ENCODE measurements at places on chromosomes 11 and 22.

GRCh38 chr11:94924171-94924572, 49.2 kb downstream of the CWC15 start:
- DNase-seq = no peak

DNA sequence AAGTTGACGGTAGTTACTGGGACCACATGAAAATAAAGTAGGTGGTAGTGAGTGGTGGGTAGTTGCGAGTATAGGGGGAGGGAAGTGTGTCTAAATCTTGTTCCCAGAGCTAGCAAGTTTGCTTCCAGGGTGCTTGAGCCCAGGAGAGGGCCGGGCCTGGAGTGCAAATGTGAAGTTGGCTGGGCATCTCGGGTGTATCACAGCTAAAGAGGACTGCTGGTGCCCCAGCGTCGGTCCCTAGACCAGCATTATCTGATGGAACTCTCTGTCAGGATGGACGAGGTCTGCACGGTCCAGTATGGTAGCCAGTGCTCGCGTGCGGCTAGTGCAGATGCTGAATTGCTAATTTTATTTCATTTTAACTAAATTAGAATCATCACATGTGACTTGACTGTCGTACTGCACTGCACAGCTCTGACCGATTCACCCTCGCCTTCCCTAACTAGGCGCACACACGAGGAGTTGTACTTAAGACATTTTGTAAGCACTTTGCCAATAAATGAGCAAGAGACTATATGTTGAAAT, 75.4 kb downstream of the ARHGAP8 start:
- DNase-seq = no peak

DNA sequence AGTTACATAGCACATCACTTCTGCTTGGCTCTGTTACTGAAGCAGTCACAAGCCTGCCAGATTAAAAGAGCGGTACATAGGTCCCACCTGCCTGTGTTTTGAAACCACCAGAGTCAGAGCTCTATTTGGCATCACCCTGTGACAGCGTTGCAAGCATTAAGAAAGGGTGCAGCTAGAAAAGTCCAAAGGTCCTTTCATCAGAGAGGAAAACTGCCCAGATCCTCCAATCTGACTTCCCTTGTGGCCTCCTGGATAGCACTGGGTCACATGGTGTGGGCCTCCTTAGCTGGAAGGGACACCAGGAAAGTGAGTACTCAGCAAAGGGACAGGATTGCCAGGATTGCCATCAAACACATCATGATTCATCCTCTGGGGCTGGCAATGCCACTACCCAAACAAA, 22.9 kb downstream of the STX3 start:
- DNase-seq = no peak

- no peak for DNase-seq
Measured at GRCh38 chr11:77287615-77288273, 13.7 kb downstream of the GDPD4 start.

DNA sequence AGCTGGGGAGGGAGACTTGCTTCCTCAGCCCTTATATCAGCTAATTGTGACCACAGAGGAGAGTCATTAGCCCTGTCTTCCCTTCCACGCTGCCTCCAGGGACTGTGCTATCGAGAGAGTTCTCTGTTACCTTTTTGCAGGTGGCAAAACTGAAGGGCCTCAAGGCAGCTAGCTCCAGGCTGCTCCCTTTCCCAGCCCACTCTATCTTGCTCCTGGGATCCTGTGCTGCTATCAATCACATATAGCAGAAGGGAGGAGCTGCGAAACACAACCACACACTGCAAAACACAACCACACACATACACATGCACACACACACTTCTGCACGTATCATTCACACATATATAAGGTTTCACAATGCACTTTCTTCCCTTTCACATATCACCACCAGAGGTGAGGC, 205.3 kb upstream of the MTNR1B start:
- no peak for DNase-seq

DNA sequence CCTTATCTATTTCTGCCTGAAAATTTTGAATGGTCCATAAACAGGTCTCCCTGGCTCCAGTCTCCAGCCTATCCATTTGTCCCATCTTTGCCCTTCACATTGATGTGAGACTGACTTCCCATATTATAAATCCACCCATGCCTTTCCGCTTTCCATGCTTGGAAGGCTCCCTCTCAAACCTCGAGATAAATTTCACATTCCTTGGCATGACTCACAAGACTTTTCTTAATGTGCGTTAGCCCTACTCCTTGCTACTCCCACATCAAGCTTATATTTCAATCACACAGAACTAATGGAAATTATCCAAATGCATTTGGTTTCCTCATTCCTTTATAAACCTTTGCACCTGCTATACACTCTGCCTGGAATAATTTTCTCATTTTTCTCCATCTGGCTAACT, 163.7 kb upstream of the NTM start:
- no peak for DNase-seq

DNA sequence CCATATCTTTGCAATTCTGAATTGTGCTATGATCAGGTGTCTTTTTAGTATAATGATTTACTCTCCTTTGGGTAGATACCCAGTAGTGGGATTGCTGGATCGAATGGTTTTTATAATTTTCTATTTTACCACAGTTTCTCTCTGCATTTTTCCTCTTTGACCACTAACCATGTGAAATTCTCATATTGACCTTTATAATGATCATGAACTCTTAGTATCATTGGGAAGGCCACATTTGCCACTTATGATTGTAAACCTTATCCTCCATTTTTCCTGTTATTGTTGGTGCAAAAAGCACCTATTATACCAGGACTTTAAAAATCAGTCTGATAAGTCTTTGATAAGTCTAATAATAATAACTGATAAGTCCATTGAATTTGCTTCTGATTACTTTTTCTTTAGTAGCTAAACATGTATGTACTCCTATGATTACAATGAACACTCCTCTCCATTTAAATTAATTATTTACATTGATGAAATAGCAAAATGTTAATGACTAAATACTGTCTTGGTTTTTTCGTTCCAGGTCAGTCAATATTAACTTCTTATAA, 9.6 kb downstream of the NEAT1 start:
- no peak for DNase-seq

DNA sequence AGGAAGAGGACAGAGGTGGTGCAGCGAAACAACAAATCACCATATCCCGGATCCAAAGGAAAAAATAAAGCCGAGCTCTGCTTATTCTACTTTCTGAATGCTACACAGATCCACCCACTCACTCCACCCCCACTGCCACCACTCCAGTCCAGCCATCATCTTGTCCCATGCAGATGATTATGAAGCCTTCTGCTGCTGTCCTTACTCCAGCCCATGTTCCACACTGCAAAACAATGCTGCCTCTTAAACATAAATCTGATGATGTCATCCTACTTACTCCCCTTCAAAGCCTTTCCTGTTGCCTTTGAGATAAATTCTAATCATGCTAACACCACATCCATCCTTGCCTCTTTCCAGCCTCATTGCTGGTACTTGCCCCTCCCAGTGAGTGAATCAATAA, 6.5 kb upstream of the DRD2 start:
- DNase-seq = no peak

- no peak for DNase-seq
Measured at GRCh38 chr22:35684732-35685131, 32.9 kb upstream of the APOL5 start.

DNA sequence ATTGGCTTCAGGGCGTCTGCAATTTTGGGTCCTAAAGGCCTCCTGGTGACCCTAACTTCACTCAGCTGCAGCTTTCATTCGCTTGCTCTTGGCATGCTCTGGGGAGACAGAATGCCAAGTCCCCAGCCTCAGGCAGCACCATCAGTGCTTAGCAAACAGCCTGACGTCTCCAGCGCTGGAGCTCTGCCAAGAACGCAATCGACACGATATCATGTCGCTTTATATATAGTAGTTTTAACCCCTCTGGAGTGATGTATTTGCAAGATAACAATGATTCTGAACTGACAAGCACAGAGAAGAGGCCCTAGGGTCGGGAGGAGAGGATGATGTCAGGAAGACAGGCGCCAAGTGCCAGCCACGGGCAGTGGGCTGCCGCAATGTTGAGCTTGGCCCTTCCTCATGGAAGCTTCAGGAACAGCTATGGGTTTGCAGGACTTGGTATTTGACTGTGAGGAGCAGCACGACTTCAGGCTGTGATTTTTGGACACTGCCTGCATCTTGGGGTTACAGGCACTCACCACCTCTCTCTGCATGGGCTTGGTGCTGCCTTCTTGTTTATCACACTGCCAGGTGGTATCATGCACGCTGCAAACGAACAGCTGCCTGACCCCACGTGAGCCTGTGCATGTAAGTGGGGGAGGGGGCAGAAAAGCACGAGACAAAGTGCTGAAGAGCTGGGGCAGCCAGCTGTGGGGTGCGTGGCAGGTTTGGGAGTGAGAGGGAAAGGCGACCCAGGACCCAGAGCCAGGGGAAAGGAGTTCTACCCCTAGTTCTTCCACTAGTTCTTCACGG, 26.1 kb downstream of the B3GAT1 start:
- no peak for DNase-seq

GRCh38 chr11:134538742-134539141, 126.7 kb upstream of the B3GAT1 start:
- DNase-seq = no peak

GRCh38 chr11:20238712-20239111, 78.4 kb upstream of the DBX1 start:
- no peak for DNase-seq

DNA sequence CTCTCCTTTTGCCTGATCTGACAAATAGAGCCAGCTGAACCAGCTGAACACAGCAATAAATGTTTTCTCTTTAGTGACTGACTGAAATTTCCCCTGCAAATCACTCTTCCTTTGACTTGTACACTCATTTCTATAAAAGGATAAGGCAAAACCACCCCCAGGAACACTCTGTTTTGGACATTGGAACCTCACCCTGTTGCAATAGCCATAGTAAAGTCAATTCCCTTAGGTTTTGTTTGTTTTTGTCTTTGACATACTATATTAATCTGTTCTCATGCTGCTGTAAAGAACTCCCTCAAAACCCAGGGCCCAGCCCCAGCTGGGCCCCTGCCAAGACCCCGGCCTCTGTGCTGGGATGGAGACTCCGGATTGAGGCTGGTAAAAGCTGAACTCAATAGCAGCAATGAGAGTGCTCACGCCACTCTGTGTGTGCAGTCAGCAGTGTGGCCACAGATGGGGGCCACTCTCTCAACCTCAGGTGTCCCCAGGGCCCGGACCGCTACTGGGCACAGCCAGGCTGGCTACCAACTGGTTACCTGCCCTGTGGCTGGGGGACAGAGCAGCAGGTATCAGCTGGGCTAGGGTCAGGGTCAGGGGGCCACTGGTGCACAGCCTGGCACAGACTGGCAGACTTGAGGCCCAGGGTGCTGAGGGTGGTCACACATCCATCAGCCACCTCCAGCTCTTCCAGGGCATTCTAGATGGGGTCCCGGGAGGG, 597.4 kb downstream of the LUZP2 start:
- DNase-seq = no peak

DNA sequence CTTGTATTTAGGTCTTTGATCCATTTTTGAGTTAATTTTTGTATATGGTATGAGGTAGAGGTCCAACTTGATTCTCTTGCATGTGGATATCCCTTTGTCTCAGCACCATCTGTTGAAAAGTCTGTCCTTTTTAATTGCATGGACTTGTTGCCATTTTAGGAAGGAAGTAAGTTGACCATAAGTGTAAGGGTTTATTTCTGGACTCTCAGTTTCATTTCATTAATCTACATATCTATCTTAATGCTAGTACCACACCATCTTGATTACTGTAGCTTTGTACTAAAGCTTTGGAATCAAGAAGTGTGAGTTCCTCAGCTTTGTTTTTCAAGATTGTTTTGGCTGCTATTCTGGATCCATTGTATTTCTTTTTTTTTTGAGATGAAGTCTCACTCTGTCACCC, 31.4 kb downstream of the CBL start:
- DNase-seq = no peak

- peak; percentile 65 for DNase-seq
Measured at GRCh38 chr22:37162221-37163095, 12.7 kb upstream of the IL2RB start.

GRCh38 chr11:95301474-95301873, 70.5 kb upstream of the SESN3 start:
- no peak for DNase-seq

- no peak for DNase-seq
Measured at GRCh38 chr22:48838846-48839730, 988.6 kb downstream of the BRD1 start.

GRCh38 chr11:120134931-120135228, 3.0 kb downstream of the TRIM29 start:
- DNase-seq = no peak

DNA sequence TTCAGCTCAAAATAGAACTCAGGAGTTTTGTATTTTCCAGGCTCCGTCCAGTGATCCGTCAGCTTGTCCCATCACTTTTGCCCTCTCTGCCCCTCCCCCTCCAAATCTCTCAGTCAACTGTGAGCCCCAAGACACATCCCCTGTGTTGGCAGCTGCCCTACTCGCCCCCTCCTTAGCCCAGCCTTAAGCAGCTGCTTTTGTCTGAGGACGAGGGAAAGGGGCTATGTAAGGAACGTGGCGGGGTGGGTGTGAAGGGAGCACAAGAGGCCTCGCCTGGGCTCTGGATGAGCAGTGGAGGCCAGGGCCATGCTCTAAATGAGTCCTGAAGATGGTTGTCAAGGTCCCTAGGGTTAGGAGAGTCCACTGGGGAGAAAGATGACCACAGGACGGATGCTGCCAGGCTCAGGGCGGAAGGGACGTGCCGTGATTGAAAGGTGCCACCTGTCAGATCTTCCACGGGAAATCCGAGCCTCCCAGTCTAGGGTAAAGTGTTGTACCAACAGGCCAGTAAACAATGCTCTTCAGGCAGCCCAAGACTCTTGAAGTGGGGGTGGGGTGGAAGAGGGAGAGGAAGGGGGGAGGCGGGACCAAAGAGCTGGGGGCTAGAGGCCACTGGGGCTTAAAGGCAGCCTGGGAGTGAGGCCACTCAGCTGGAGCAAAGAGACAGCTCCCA, at the start of gene SMTNL1:
TSS of gene SMTNL1 (plus strand) at position 649 of the 673 bp plus-strand sequence. CDS start 5,048 bp downstream, outside the sequence.
- DNase-seq = no peak

- DNase-seq = no peak
Measured at GRCh38 chr11:134638796-134639430, 226.9 kb upstream of the B3GAT1 start.

- DNase-seq = no peak
Measured at GRCh38 chr11:78040691-78041379, 17.8 kb upstream of the KCTD14 start.

DNA sequence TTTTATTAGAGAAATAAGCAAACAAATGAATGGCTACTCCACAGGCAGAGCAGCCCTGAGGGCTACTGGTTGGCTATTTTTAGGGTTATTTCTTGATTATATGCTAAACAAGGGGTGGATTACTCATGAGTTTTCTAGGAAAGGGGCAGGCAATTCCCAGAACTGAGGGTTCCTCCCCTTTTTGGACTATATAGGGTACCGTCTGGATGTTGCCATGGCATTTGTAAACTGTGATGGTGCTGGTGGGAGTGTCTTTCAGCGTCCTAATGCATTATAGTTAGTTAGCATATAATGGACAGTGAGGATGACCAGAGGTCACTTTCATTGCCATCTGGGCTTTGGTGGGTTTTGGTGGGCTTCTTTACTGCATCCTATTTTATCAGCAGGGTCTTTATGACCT, 19.2 kb downstream of the SLC22A6 start:
- no peak for DNase-seq

DNA sequence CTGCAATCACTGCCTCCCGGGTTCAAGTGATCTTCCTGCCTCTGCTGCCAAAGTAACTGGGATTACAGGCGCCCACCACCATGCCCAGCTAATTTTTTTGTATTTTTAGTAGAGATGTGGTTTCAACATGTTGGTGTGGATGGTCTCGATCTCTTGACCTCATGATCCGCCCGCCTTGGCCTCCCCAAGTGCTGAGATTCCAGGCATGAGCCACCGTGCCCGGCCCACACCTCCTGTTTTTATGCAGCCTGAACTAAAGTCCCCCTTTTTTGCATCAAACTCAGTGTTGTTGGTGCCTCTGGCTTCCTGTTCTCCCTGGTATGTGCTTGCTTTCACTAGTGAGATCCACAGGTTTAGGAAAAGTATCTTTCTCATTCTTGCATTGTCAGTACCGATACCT, 4.2 kb downstream of the TBC1D22A start:
- no peak for DNase-seq
